ENCODE measurements at places on chromosomes 5 and 9.

DNA sequence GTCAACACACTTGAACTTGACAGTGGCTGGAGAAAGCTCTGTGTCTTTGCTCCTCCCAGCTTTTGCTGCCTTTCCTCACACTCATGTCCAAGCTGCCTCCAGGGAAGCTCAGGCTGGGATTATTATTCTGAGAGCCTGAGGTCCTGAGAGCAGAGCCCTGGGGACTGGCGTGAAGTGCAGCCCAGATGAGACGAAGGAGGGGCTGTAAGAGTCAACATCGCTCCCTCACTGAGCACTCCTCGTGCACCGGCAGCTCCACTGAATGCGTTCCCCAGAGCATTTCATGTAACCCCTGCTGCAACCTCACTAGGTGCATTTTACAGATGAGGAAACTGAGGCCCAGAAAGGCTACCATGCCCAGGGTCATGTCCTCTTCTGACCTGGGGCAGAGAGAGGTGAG is 63.5 kb upstream of the PHYKPL start:
- peak; percentile 6 for DNase-seq

GRCh38 chr9:27193886-27194285 is 84.9 kb downstream of the TEK start:
- no peak for DNase-seq

DNA sequence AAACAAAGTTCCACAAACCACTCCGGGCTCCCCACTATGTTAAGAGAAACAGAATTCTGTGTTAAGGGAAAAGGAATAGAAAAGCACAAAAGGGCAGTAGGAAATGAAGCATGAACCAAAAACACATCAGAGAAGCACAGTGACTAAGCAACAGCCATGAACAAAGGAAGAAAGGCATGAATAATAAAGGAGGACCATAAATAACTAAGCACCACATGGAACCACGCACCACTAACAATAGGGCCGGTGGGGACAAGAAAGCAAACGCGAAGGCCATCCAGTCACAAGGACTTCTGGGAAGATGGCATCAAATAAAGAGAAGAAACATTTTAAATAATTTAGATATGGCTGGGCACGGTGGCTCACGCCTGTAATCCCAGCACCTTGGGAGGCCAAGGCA is 18.0 kb downstream of the PRUNE2 start:
- no peak for DNase-seq

DNA sequence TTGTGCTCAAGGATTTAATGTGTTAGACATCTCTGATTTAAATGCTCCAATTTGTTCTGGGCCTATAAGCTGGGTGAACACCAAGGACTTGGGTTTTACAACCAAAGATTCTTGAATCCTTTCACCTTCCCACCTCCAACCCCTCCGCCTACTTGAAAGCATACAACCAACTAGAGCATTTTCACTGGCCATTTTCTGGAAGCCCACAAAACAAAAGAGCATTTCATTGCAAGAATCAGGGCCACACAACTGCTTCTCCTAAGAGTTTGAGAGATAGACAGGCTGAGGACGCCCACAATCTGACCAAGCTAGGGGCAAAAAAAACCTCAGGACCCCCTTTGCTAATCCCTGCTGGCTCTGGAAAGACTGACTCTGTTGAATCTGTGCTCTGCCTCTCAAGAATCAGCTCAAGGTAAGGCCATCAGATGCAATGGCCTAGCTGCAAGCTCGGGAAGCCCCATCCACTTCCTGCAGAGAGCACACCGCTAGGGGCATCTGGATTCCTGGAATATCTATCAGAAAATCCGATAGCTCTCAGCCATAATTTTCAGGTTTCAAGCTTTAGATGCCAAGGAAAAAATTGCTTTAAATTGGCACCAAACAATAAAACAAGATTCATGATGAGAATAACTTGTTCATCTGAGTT is 57.7 kb downstream of the RETREG1 start:
- DNase-seq, result no peak

DNA sequence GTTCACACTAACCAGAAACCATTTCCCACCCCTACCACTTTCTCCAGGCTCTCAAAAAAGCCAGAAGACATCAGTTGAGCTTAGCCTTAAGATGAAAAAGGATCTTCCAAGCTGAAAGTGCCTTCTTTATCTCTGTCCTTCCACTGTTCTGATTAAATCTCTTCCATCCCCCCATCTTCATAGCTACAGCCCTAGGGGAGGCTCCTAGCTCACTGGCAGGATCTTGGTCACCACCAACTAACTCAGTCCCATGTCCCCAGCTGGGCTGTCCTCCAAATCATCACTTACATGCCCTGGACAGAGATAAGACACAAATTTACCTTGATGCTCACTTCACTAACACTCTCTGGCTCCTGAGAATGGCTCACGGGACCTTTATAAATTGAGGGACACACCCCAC is 14.3 kb downstream of the LCP2 start:
- no peak for DNase-seq

DNA sequence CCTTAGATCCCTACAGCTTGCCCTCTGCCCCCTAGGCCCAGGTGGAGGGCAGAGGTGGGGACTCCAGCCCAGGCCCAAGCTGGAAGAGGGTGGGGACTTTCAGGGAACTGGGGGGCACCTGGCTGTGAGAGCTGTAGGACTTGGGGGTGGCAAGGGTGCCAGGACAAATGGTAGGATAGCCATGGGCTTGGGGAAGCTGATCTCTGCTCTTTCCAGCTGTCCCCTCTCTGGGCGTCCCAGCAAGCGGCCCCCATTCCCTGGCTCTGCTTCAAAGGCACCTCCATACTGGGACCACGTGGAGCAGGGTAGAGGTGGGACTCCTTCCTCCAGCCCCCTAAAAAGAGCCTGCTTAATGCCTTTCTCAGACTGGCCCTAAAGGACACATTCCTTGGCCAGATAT is 385 bp downstream of the LTC4S start:
- DNase-seq, result no peak
